Stimulated activated CD4-positive, alpha-beta T cell treated with anti-CD3 and anti-CD28 coated beads, Interleukin-12 subunit alpha, Interleukin-12 subunit beta, amount 100 ng/mL, for 4 hours (primary cell): ENCODE measurements at places on chromosomes 1 and 21.

GRCh38 chr1:163912170-163912884 is 590.6 kb downstream of the NUF2 start:
- DNase-seq = no peak

DNA sequence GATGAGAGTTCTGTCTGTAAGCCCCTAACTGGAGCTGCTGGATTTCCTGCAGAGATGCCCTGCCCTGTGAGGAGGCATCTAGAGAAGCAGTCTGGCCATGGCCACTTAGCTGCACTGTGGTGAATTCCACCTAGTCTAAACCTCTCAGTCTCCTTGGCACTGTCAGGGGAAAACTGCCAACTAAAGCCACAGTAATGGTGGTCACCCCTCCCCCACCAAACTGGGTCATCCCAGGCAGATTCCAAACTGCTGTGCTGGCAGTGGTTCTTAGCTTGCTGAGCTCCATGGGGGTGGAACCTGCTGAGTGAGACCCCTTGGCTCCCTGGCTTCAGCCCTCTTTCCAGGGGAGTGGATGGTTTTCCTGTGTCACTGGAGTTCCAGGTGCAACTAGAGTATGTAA is 740.6 kb downstream of the RWDD3 start:
- no peak for DNase-seq

GRCh38 chr1:9824702-9825089 is 931 bp upstream of the CLSTN1 start:
- DNase-seq = no peak

DNA sequence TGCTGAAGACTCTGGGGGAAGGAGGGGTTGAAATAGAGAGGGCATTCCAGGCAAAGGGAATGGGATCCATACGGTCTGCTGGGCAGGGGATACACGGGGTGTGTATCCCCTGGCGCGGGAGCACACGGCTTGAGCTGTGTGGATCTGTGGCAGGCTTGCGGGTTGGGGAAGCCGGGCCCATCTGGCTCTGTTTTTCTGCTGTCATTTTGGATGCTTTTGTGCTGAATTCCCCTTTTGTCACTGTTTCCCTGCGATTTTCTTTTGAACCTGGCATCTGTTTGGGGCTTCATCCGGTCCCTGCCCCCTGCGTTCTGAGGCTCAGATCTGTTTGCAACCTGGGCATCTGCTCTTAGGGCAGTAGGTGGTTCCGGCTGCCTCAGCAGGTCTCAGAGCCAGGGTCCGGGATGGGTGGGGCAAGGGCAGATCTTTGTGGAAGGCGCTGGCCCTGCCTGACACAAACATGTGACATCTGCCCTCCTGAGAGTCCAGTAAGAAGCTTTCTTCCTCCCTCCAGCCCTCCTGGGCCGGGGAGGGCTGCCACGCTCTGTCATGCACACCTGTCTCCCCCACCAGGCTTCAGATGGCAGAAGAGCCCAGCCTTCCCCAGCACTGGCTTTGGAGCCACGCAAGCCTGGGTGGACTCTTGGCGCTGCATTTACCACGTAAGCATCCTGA is 84.0 kb downstream of the IGSF21 start:
- no peak for DNase-seq
